ENCODE measurements at places on chromosomes 3 and 15.

GRCh38 chr3:13037458-13038117, 35.6 kb downstream of the IQSEC1 start:
- DNase-seq, result no peak

GRCh38 chr3:167653760-167654159, at the start of gene WDR49:
WDR49 (minus strand) TSS chr3:167653942; CDS start chr3:167653425, 517 bp downstream.
- no peak for DNase-seq

GRCh38 chr15:95025924-95026728, 794.8 kb downstream of the MCTP2 start:
- no peak for DNase-seq

DNA sequence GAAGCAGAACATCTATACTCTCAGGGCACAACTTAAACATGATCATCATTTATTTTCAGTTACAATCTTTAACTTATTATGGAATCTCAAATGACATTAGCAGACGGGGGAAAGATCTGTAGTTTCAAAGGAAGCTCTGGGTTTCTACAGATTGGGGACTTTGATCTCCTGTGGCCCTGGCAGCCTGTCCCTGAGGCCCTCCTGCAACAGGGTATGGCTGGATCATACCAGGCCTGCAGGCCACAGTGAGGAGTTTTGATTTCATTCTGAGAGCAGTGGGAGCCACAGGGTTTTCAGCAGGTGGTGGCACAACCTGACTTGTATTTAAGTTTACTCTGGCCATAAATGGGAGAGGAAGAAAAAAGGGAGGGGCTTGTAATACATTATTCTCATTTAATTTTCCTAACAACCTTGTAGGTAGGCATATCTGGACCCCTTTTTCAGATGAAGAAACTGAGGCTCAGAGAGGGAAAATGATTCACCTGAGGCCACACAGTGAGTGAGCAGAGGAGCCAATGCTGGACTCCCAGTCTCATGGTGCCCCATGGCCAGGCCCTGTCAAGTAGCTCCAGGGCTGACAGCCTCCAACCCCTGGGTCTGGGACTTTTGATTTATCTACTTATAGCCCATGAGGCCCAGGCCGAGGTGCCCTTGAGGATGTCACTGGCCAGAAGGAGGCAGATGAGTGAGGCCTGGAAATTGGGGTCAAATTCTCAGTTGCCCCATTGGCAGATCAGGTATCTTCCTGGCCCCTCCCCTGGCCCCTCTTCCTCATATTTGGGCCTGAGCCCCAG, 71.0 kb downstream of the ATP2B2 start:
- no peak for DNase-seq

DNA sequence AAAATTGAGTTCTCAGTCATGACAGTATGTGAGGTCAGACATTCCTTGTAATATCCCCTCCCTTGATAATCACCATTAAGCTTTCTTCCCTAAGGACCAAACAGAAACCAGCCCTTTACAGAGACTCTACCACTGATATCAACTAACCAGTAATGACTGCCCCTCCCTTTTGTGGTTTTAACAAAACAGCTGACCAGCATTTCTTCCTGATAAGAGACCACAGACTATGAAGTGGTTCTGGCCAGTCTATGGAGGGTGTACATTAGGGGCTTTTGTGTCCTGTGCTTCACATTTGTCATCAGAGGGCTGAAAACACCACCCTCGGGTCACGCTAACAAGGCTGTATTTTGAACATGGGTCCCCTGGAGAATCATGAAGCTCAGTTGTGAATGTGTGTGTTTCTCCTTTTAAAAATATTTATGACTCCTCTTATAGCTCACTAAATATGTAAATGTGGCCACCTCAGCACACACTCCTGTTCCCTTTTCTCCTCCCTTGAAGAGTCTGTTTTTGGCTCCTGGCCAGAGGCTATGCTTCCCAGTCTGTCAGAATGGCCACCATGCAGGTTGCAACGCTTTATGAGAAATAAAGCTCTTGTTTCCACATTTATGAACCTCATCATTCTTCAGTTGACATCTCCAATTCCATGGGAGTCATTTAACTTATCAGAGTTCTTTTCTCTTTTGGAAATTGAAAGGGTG, 239.3 kb downstream of the CPNE4 start:
- no peak for DNase-seq

- no peak for DNase-seq
Observed at GRCh38 chr3:39234651-39235050, 42.3 kb upstream of the XIRP1 start.

GRCh38 chr3:187210545-187211327, 13.4 kb downstream of the RTP1 start:
- no peak for DNase-seq

GRCh38 chr3:62688050-62688449, 187.2 kb downstream of the CADPS start:
- no peak for DNase-seq

DNA sequence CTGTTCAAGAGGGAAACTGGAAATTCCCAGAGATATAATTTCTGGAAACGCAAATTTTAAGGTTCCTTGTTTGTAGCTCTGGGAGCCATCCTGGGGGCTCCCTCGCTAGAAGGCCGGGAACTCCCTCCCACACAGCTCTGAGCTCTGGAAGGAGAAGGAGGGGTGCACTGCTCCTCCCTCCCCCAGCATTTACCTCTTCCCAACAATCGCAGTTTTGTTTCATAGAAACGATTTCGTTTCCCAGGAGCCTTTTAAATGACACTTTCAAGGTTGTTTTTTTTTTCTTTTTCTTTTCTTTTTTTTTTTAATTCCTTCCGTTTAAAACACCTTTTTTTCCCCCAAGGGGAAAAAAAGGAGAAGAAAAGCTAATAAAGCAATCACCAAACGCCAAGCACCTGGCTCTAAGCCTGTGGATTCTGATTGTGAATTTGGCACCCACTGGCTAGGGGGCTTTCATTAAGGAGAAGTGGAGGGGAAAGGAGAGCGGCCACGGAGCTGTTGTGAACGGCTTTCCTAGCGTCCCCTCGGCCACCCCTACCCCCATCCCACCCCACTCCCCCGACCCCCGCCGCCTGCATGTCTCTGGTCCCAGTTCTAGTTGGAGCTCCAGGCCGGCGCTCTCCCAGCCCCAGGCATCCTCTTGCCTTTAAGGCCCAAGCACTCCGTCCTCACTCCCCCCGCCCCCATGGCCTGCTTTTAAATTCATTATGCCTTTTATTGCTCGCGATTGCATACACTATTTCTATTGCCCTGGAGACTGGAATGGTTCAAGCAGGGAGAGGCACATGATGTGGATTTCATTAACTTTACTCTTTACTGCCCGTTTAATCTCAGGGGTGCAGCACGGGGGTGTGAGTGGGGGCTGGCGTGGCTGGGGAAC, 13.6 kb upstream of the CCDC33 start:
- DNase-seq, result no peak

GRCh38 chr3:54882129-54882833, 45.6 kb downstream of the LRTM1 start:
- no peak for DNase-seq

DNA sequence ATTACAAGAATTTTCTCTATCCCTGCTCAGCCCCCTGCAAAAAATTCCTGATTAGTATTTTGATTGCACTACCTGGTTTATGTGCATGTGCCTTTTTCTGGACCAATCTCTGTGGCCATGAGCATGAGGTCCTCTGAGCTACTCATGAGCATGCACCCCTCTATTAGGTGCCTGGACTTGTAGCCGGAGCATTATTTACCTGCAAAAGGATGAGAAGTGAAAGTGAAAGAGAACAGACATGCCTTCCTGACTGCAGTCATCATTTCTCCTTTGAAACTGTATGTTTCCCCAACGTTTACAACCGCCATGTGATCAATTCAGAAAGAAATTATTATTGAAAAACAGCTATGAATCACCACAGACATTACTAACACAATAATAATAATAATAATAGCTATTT, 1008.8 kb downstream of the ROBO2 start:
- no peak for DNase-seq

- DNase-seq, result no peak
Observed at GRCh38 chr3:63967675-63968611, 55.4 kb downstream of the PSMD6 start.

DNA sequence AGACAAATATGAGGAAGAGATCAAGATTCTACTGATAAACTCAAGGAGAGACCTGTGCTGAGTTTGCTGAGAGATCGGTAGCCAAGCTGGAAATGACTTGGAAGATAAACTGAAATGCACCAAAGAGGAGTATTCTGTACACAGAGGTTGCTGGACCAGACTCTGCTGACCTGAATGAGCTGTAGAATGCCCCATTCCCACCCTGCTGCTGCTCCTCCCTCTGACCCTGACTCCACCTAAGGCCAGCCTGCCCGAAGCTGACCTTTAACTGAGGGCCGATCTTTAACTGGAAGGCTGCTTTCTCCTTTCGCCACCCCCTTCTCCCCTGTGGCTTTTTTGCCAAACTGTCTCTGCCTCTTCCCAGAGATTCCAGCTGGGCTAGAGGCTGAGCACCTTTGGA, 34.6 kb downstream of the CDIN1 start:
- DNase-seq, result no peak

DNA sequence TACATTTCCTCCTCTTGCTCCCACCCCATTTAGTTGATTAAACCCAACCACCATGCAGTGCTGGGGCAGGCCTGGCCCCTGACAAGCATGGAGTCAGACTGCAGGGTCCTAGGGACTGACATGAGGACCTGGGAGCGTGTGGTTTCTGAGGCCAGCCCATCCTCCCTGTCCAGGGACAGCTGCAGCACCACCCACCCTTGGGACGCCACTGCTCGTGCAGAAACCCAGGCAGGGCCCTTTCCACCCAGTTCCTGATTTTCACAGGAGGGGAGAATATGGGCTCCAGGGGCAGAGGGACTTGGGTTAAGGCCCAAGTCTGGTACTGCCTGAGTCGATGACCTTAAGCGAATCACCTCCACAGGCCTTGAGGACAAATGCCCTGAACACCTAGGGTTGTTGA, 23.7 kb downstream of the PLXND1 start:
- DNase-seq, result no peak

- no peak for DNase-seq
Observed at GRCh38 chr15:25711164-25711563, 152.0 kb downstream of the ATP10A start.

GRCh38 chr3:100252001-100252400, 8.8 kb upstream of the TBC1D23 start:
- DNase-seq, result no peak

GRCh38 chr3:172577987-172578570, 54.8 kb upstream of the TNFSF10 start:
- DNase-seq, result no peak

DNA sequence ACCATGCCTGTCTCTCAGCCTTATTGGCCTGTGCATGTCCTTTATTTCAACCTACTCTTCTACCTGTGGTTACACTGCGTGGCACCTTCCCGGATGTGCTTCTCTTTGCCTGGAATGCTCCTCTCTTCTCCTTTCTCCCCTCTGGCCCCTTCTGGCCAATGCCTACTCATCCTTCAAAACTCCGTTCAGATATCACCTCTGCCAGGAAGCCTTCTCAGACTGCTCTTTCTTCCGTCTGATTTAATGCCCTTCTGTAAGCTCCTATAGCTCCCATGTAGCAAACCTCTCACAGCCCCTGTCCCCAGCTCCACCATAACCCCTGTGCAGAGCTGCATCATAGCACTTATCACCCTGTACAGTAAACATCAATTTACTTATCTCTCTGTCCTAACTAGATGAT, 13.2 kb downstream of the KLHL6 start:
- no peak for DNase-seq

DNA sequence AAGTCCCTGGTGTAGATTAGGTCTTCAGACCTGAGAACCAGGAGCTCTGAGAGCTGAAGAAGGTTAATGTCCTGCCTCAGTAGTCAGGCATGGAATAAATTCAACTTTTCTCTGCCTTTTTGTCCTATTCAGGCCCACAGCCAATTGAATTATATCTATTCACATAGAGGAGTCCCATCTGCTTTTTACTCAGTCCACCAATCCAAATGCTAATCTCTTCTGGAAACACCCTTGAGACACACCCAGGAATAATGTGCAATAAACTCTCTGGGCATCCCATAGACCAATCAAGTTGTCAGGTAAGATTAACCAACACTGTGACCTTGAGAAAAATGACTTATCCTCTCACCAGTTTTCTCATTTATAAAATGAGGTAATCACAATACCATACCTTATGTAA, 129.4 kb downstream of the MEX3B start:
- DNase-seq, result no peak

- no peak for DNase-seq
Observed at GRCh38 chr3:112873632-112874031, 27.0 kb upstream of the CD200R1L start.

GRCh38 chr3:52882377-52882776, 15.0 kb downstream of the STIMATE start:
- no peak for DNase-seq

GRCh38 chr15:96327155-96327741, 3.3 kb upstream of the NR2F2 start:
- no peak for DNase-seq

GRCh38 chr15:51708013-51708412, 26.7 kb downstream of the SCG3 start:
- DNase-seq, result no peak

- no peak for DNase-seq
Observed at GRCh38 chr3:111605018-111605417, 9.9 kb upstream of the ZBED2 start.

DNA sequence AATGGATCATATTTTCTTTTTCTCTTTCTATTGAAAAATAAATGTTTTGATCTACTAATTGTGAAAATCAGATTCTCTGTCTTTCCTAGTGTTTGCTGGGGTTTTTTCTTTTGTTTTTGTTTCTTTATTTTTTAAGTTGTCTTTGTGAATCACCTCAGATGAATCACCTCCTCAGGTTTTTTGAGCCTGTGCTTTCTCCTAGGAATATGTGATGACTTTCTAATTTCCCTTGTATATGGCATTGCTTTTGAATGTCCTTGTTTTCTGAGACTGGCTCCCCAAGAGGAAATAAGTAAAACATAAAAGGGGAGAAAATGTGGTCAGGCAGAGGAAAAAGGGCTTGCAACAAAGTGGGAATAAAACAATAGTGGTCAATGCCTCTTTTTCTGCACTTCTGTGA, 750.0 kb downstream of the ZPLD1 start:
- no peak for DNase-seq

DNA sequence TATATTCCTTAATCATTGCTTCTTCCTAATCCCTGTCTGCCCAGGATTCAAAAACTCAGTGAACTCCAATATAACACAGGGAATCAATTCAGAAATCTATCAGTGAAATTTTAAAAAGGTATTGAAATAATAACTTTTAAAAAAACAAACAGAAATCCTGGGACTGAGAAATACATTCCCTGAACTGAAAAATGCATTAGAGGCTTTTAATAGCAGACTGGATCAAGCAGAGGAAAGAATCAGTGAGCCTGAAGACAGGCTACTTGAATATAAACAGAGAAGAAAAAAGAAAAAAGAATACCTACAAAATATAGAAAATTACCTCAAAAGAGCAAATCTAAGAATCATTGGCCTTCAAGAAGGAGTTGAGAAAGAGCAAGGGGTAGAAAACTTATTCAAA, 54.7 kb downstream of the CEP70 start:
- DNase-seq, result no peak

DNA sequence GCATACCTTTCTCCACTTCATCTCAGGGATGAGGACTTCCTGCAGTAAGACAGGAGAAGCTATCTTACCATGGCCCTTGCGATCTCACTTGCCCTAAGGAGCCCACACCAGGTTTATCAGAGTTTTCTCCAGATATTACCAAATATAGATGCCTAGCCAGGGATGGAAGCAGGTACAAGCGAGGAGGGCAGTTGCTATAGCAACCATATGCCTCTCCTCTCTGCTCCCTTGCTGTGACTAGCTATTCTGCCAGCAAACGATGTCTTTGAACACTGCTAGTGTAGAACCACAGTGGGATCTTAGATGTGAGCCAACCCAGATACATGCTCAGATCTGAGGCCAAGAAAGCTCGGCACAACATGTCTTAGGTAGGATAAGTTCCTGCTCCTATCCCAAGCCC, 33.9 kb downstream of the GRAMD2A start:
- DNase-seq, result no peak
